ENCODE measurements at places on chromosomes 5 and 9.

GRCh38 chr9:131180454-131180853 is 55.1 kb downstream of the NUP214 start:
- DNase-seq = no peak

- DNase-seq = no peak
Measured at GRCh38 chr9:17578911-17579793, at the start of gene SH3GL2. TSS of gene SH3GL2 (plus strand) at chr9:17579066.

- DNase-seq = no peak
Measured at GRCh38 chr5:110359221-110359620, 367.2 kb downstream of the TMEM232 start.

DNA sequence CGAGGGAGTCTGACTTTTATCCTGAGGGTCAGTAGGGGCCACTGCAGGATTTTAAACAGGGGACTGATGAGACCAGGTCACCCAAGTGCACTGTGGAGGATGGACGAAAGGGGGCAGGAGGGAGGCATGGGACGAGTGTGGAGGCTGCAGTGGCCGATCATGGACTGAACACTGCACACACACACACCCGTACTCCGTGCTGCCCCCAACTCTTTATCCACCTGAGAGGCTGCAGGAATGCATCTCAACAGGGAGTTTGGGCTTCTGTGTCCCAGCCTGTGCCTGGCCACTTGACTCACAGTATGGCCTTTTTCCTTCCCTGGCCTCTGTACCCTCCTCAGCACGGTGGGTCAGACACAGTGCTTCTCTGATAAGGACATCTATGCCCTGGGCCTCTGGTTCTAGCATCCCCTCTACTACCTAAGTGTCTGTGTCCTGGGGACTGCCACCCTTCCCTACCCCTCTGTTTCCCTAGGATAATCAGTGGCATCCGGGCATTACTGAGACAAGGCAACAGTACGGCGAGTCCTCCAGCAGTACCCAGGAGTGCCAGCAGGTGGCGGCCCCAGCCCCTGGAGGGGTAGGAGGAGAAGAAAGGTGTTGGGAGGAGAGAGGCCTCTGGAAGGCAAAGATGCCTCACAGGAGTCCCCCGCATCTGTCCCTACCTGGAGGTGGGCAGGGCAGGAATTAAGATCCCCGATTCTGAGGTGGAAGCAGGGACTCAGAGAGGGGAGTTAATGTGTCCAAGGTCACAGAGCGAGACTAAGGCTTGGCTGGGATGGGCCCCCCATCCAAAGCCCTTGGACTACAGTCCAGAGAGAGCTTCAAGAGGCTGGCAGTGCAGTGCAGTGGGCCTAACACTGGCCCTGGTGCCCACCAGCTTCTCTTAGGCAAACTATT is 5.1 kb upstream of the CDX1 start:
- DNase-seq = peak; percentile 43

DNA sequence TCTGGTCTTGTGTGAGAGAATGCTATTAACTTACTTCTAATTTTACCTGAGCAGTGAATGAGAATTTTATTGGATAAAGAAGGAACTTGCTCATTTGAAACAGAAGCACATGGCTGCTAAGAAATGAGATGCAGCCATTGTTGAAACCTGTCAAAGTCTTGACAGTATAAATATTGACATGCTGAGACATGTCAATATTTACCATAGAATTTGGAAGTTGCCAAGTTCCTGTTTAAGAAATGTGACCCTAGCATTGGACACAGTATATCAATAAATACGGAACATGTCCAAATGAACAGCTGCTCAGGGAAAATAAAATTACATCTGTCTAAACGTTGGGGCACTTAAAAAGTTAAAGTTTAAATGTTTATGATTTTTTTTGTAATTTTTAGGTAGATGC is 7.8 kb downstream of the XRCC4 start:
- DNase-seq = no peak

DNA sequence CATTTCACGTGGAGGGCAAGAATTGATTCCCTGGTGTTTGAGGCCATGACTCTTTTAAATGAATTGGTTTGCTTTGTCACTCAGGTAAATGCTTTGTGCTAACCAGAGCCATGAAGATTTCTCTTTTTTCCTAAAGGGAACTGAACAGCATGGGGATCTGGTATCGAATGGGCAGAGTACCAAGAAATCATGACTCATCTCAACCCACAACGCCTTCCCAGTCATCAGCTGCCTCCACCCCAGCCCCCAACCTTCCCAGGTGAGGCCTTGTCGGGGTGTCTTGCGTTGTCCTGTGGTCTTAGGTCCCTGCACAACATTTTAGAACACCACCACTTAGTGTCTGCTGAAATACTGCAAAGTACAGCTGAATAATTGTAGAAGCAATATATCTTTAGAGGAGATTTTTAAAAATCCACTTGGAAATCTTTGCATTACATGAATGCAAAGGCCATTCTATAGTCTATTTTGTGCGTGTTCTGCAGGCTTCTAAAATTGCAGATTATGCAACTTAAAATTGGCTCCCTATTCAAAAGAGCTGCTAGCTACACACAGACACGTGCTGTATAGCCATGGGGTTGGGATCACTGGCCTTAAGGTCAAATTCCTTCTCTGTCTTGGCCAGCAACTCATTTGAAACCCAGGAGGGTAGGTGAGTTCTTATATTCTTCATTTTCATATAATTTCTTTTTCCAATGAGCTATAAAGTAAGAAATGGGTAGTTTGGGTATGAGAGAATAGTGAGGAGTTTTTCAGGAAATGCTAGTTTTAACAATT is 69.0 kb downstream of the MVB12B start:
- DNase-seq = peak; percentile 35

GRCh38 chr9:91116711-91117110 is 245.0 kb downstream of the AUH start:
- no peak for DNase-seq

DNA sequence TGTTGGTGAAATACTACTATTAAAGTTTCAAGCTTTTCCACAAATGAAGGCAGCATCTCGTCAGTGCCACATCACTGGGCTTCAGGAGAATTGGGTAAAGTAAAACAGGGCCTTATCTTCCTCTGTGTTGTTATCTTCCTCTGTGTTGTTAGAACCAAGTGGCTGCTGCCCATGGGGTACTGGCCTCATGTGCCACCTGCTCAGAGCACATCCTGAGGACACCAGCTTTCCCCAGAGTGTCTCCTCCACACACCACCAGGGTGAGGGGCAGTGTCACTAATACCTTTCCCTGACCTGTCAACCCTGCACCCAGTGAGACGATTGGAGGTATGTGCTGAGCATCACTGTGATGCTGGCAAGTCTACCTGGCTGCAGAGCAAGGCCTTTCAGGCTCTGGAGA is 499.9 kb downstream of the SEMA5A start:
- no peak for DNase-seq

- no peak for DNase-seq
Measured at GRCh38 chr9:106075960-106076327, 381.6 kb downstream of the TMEM38B start.

DNA sequence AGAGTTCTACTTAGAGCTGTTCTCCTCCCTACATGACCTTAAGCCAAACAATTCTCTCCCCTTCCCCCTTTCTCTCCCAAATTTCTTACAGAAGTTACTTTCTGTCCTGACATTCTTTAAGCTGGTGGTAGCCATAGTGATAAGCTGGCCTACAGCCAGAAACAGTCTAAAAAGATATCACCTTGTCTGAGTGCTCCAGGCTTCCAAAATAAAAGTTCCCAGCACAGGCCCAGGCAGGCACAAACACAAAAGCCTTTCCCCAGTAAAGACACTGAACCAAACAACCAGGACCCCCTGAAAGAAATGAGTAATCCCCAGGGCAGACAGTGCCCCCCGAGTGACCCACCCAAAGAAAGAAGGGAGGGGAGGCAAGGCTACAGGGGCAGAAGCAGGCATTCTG is 19.2 kb downstream of the SIL1 start:
- no peak for DNase-seq

GRCh38 chr9:99392986-99393385 is 170.9 kb downstream of the SEC61B start:
- DNase-seq = no peak

Data from pons (tissue), 1 donor.